ENCODE measurements at places on chromosomes 13 and 19. TPM values are rescaled to one million over a fixed set of nuclear protein-coding genes. Genes with fewer than 3 reads are reported as not detected.

GRCh38 chr19:18274781-18275356 lies 617 bp upstream of the IQCN start:
- DNase-seq, result no peak

DNA sequence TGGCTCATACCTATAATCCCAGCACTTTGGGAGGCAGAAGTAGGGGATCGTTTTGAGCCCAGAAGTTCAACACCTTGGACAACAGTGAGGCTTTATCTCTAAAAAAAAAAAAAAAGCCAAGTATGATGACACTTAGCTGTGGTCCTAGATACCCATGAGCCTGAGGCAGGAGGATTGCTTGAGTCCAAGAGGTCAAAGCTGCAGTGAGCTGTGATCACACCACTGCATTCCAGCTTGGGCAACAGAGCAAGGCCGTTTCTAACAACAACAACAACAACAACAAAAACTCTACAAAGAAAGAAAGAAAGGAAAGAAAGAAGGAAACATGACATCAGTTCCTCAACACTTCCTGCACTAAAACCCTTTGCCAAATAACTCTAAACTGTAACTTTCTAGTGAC lies 265.1 kb upstream of the DACH1 start:
- no peak for DNase-seq

DNA sequence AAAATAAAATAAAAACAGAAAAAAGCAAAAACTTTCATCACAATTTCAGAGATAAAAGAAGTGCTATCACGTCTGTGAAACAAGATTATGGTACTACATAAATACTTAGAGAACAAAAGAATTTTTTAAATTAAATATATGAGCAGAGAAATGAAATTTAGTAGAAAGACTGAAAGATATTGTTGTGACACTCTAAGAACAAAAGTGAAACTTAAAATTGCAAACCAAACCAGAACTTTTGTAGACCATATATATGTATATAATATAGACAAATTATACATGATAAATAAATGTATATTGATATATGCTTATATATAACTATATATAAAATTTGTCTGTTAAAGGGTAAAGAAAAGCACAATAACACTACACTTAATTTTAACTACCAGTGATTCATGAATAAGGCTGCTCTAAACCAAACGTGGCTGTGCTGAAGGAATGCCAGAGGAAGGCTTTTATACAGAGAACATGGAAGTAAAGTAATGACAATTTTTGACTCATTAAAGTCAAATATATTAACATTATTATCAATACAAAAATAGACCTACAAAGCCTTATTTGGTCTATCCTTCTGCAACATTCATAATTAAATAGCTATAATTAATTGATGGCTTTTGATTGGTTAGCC lies 1516.7 kb upstream of the PCDH20 start:
- DNase-seq, result no peak

- no peak for DNase-seq
Measured at GRCh38 chr19:49807904-49808675, 5.0 kb downstream of the FUZ start.

DNA sequence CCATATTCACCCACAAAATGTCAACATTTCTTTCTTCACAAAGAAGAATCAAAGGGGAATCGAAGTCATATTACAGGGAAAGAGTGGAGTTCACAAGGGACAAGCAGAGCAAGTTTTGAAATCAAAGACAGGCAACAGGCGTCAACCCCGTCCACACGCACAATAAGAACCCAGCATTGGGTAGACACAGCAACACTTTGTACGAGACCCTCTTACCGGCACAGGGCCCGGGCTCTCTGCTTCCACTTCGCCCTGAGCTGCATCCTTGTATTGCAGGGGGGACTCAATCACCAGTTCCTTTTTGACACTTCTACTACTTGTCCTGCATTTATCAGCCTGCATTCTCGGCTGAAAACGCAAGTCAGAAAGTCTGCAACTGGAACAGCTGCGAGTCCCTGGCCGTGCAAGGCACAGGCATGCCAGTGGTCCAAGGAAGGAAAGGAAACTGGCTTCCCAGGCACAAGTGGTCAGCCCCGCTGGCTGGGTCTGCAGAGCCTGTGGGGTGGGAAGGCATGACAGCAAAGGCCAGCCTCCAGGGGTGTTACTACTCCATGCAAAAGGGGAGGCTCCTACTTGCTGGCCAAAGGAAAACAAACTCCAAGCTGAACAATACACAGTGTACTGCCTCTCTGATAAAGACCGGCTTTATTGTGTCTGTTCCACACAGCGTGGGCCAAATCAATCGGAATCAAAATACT lies at the start of gene DOCK9:
TSS of gene DOCK9 (minus strand) at position 497 of the 698 bp plus-strand sequence. CDS start at position 342, 155 bp downstream.
- DNase-seq, result no peak

DNA sequence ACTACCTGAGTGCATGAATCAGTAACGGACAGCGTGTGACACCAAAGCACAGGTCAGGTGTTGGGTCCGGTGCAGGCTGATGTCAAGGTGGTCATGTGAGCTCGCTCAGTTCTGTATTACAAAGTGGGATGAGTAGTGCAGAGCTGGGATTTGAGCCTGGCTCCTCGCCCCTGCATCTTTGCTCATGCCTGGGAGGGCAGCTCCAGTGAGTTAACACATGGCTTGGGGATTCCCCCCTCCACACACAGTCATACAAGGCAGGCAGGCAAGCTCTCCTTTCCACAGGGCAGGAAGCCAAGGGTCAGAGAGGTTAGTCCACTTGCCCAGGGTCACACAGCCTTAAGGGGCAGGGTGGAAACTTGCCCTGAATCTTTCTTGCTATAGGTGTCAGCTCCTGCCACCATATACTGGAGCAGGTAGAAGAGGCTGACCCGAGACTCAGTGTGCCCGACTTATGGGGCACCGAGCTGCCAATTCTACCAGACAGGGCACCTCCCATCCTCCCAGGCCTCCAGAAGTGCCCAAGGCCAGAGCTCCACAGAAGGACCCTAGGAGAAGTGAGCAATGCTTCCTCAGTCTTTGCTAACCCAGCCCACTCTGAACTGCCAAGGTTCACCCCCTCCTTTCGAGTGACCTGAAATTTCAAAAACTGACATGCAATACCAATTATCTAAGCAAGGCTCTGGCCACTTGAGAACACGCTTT lies 35.4 kb downstream of the ZNF787 start:
- DNase-seq, result no peak

GRCh38 chr19:45175515-45176345 lies 2.3 kb downstream of the TRAPPC6A start:
- no peak for DNase-seq

MYO9B gene
- total RNA-seq, result 91.4 TPM

PSG6 gene
- not detected for total RNA-seq
